ENCODE measurements at places on chromosomes 11 and 22.

GRCh38 chr11:87866951-87867350, 308.3 kb downstream of the RAB38 start:
- DNase-seq: no peak

- DNase-seq: no peak
These were observed 11.4 kb downstream of the NCAM1 start for GRCh38 chr11:112972399-112973145.

GRCh38 chr22:34877506-34877905, 188.5 kb upstream of the ISX start:
- no peak for DNase-seq

- no peak for DNase-seq
These were observed 389.3 kb downstream of the KCNA4 start for GRCh38 chr11:29627541-29627940.

GRCh38 chr22:17824457-17824856, 50.2 kb upstream of the BID start:
- DNase-seq: no peak

GRCh38 chr22:50676661-50677492, 4.3 kb downstream of the SHANK3 start:
- DNase-seq: no peak

GRCh38 chr22:29331658-29332300, 16.3 kb upstream of the RASL10A start:
- DNase-seq: no peak

DNA sequence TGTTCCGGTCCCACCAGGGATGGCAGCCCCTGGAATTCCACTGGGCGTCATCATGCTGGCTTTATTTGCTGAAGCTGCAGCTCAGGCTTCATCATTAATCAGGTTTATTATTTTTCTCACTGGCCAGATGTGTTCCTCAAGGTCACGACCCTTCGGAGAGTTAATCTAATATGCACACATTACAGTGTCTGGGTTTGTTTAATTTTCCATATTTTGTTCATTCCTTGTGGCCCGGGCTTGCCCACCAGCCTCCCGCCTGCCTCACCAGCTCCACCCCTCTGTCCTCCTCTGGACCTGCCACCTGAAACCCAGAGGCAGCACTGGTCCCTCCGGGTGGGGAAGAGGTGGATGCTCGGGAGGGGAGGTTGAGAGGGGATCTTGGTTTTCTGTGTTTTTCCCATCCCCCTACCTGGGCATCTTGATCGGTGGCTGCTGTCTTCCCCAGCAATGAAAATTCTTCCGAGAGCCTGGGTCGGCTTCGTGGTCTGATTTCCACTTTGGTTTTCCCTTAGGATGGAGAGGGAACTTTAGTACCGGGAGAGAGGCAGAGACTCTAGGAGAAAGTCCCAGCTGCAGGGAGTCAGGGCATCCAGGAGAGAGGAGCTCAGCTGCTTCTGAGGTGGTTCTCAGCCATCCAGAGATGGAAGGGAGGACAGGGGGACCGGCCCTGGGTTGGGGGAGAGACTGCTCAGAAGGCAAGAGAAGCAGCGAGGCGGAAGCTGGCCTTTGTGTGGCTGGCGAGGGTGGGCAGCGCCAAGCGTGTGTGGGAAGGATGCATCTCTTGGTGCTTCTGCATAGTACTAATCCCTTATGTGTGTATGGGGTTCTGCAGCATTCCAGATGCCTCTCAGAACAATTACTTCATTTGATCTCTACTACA, 2.1 kb downstream of the GRIK4 start:
- DNase-seq: no peak

GRCh38 chr11:8732324-8732670, 49.7 kb downstream of the RPL27A start:
- DNase-seq: no peak

DNA sequence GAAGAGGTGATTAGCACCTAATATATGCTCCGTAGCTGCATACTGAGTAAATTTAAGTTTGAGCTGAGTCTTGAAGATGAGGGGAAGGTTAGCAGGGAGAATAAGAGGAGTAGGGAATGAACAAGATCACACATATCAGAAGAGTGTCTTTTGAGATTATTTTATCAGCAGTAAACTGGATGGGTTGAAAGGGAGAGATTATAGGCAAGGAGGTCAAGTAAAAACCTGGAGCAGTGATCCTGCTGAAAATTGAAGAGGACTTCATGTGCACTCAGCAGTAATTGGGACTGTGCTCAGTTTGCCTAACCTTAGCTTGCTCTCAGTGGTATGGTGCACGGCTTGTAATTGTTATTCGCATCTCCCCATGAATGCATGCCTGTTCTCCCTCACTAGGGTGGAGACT, 79.5 kb upstream of the PICALM start:
- no peak for DNase-seq

DNA sequence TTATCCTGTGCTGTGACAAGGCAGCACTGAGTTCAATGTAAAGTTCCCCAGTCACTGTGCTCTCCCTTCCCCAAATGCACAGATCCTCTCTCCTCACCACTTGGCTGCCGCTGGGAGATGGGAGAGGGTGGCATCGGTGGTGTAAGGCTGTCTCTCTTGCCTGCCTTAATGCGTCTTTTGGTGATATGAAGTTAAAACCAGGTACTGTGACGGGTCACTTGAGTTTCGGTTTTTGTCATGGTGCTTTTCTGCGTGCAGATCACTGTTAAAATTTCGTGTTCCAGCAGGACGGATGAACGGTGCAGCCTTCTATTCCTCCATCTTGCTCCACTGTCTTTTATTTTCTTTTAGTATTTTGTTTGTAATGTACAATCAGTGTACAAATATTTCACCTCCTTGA, 18.6 kb downstream of the GLB1L2 start:
- DNase-seq: no peak

- DNase-seq: no peak
These were observed 531.1 kb downstream of the TBC1D22A start for GRCh38 chr22:47293368-47294221.

GRCh38 chr11:45169310-45170072, 23.1 kb downstream of the PRDM11 start:
- no peak for DNase-seq

- DNase-seq: no peak
These were observed 11.9 kb upstream of the CLMP start for GRCh38 chr11:123206791-123207434.

DNA sequence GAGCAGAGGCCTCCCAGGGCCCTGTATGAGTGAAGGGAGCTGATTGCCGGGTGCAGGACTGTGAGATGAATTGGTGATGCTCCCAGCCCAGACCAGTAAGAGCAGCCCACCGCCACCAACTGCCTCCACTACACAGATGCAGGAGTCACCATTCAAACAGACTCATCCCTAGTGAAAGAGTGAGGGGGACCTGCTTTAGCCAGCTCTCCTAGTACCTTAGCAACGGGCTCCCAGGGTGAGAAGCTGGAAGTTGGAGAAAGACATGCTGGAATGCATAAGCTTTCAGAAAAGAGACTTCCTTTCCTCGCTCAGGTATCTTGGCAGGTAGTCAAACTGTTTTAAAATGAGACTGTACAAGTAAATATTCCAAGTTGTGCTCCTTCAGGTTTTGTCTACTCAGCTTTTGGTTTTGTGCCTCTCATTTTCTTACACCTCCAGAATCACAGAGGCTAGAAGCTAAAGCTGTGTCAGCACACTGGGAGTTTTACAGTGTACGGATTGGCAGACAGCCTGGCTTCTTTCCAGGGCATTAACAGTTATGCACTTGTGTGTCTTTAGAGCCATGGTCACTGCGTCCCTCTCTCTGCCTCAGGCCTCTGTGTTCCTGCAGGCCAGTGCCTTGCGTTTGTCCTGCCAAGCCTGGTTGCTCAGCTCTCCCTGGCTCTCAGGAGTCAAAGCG, 146.2 kb downstream of the ATXN10 start:
- DNase-seq: no peak

DNA sequence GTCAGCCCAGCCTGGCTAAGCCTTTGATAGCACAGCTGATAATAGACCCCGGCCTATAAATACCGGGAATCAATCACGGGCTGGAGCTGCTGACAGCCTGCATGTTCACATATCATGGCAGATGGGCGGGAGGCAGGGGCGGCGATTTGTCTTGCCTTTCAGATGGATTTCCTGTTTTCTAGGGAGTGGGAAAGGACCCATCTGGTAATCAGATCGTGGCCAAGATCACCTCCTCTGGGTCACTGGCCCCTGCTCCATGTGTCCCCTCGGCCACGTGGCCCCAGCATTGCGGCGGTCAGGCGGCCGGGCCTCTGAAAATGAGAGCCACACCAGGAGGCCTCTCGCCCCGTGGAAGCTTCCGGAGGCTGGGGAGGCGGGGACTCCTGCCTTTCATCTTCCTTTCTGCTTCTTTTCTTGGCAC, 36.6 kb downstream of the SMIM38 start:
- no peak for DNase-seq

DNA sequence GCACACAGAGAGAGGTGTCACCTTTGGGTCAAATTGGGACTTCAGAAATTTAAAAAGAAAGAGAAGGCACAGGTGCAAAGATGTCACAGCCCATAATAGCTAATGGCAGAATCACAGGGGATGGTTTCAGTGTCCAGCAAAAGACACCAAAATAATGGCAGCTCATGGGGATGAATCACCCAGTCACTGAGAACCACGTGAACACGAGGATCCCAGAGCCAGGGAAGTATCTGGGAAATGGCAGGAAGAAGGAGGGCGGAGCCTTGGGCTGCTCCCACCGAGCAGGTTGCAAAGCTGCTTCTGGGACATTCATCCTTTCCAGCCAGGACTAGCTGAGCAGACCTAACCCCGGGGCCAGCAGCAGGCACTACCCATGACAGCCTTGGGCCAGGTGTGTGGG, 45.6 kb downstream of the TRMU start:
- DNase-seq: no peak
